ENCODE measurements at places on chromosomes 5 and 9. TPM values are rescaled to one million over a fixed set of nuclear protein-coding genes. Genes with fewer than 3 reads are reported as not detected.
A peak's percentile ranks its signal among the peaks of the same experiment; 100 is the strongest.

GRCh38 chr9:86096386-86096785 lies 3.0 kb downstream of the GOLM1 start:
- no peak for DNase-seq

DNA sequence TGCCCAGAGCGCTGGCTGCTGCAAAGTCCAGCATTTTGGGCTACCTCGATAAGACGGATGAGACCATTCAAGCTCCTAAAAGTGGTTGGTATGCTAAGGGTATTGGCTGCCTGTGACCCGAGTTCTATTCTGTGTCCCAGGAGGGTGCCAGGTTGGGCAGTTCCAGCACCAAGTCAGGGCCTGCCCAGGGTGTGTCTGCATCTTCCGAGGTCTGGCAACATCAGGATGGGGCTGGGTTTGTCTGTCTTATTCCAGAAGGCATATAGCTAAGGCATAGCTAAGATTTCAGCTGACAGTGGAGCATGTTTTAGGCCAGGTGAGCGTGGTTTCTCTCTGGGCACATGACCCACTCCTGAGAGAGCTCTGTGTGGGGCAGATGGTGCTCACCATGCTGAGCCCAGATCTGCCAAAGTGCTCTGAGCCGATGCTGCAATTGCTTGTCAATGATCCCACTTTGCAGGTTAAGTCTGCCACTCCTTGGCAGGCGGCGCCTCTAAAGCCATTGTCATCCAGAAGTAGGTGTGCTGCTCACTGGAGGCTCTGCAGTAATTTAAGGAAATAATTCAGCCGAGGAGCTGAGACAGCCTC lies 7.8 kb downstream of the SLC9A3 start:
- no peak for DNase-seq

- DNase-seq, result peak; percentile 8
These were observed 649 bp downstream of the AP3B1 start for GRCh38 chr5:78293851-78294247.

FOXD4L4 gene
- not detected for total RNA-seq

- DNase-seq, result no peak
These were observed 17.1 kb upstream of the SYNPO start for GRCh38 chr5:150623152-150623877.

CDH6 gene
- total RNA-seq, result 76.6 TPM

DNA sequence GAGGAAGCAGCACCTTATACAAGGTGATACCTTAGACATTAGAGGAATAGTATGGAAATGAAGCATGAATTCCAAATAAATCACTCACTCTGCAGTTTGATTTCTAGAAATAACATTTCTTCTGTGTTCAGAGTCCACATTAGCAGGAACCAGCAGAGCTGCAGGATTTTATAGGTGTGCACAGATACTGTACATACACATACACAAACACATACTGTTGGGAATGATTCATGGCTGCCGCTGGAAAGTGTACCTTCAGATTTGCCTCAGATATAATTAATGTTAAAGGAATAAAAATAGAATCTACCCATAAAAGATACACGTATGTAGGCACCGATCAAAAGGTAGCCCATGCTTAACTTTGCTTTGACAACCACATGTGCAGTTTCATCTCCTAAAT lies 578.1 kb downstream of the CSNK1G3 start:
- no peak for DNase-seq

- peak; percentile 33 for DNase-seq
These were observed at the start of gene GGTA1 for GRCh38 chr9:121499427-121500164. Gene GGTA1 (minus strand): TSS chr9:121499844. CDS start chr9:121467922, 31,922 bp downstream.

- DNase-seq, result no peak
These were observed 234.1 kb downstream of the LRRC70 start for GRCh38 chr5:62812621-62813255.

CCL19 gene
- total RNA-seq, result not detected

GRCh38 chr5:947626-948471 lies 55.2 kb downstream of the TRIP13 start:
- DNase-seq, result no peak

DNA sequence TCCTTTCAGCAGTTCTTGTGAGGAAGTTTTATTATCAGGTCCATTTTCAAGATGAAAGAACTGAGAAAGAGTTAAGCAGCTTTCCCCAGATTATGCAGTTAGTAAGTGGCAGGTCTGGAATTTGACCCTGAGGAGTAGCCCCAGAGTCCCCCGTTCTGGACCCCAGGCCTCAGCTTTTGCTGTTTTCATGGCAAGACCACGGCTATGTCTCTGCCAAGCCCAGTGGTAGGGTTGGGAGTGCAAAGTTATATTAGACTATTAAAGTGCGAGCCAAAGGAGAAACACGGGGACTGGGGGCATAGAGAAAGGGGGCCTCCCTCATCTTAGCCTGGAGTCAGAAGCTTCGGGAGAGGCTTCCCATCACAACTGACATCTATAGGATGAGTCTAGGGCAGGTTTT lies 19.3 kb upstream of the ORM1 start:
- no peak for DNase-seq
